ENCODE measurements at places on chromosomes 11 and 22.

DNA sequence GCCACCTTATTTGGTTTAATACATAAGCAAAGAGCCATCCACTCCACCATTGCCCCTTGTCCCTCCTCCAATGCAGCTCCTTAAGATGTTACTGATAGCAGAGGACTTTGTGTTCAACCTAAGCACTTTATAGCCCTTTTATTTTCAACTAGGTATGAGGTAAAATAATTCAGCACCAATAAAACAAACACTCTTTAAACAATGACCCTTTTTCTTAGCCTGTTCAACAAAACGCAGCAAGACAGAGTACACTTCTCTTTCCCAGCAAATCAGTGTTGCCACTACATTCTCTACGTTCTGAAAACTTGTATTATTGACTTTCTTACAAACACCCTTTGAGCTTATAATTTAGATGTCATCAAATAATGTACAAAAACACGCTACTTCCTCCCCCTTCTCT is 104.0 kb upstream of the IGLL5 start:
- no peak for DNase-seq

DNA sequence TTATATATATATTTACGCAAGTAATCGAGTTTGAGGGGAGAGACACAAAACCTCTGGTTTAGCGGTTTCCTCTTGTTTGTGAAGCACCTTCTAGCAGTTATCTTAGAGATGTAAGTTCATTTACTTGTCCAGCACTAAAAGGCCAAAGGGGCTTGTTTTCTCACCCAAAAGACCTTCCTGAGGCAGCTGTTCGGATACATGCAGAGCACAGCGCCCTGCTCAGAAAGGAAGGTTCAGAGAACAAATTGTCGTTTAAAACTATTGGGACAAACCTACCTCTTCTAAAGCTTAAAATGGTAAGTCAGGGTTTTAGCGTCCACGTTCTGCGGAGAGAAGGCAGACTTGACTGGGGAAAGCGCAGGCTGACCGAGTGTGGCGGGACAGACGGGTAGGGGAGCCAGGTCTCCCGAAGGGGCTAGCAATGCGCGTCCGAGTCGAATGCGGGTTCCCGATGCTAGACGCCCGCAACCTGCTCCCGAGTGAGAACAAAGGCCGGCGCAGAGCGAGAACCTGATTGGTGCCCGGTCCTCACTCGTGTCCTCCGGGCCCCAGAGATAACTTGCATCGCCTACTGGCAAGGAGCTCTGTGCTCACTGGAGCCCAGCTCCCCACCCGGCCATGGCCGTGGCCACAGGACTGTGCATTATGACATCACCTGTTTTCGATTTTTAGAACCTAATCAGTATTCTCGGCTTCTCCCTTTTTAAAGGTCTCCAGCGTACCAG is 1.0 kb upstream of the SESN3 start:
- DNase-seq = no peak

DNA sequence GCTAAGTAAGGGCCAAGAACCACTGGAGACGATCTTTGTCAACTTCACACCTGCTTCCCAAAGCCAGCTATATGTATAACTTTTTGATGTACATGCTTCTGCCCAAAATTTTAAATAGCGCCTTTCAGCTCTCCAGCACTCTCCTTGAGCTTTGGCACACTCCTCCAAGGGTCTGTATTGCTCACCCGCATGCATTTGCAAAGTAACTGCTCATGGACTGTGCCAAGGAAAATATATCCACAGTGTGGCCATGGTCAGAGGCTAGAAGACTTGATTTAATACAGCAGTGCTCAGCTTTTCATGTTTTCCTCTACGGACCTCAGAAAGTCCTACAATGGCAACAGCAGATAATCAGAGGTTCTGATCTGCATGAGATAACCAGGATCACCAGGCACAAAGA is 550.1 kb downstream of the SOX6 start:
- no peak for DNase-seq

DNA sequence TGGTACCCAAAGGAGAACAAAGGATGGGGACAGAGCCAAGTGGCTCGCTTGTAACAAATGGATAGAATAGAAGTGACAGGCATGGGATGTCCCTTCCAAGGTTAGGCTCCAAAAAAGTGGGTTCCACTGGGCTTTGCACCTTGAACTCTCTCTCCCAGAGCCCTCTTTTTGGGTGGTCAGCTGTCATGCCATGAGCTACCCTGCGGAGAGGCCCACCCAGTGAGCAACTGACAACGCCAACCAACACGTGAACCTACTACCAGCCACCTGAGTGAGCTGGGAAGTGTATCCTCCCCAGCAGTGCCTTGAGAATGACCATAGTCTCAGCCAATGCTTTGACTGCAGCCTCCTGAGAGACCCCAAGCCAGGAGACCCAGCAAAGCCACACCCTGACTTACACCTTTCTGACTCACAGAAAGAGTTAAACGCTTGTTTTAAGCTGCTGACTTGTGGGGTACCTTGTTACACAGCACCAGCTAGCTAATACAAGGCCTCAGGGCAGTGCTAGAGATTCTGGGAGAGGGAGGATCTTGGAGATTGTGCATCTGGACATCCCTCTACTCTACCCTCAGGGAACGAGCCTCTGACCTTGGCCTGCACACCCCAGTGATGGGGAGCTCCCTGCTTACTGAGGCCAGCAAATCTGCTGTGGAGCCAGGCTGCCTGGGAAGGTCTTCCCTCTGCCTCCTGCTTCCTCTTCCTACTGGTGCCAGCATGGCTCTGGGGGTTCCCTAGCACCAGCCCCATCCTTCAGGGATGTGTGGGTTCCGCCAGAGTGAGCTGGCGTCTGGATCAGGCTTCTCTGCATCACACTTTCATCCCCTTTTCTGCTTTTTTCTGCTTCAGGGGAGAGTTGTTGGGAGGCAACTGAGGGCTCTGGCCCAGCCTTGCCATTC is 29.1 kb upstream of the RFPL3 start:
- no peak for DNase-seq

DNA sequence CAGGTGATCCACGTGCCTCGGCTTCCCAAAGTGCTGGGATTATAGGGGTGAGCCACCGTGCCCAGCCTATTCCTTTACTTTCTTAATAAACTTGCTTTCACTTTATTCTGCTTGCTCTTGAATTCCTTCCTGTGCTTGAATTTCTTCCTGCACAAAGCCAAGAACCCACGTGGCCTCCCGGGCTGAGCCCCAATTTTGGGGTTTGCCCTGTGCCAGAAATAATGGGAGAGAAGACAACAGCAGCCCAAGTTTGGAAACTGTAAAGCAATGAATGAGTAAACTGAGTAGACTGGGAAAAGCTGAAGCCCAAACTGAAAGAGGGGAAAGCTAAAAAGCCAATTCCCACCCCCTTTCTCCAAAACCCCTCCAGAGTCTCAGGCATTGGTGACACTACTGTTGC is 136.4 kb downstream of the NECTIN1 start:
- no peak for DNase-seq

DNA sequence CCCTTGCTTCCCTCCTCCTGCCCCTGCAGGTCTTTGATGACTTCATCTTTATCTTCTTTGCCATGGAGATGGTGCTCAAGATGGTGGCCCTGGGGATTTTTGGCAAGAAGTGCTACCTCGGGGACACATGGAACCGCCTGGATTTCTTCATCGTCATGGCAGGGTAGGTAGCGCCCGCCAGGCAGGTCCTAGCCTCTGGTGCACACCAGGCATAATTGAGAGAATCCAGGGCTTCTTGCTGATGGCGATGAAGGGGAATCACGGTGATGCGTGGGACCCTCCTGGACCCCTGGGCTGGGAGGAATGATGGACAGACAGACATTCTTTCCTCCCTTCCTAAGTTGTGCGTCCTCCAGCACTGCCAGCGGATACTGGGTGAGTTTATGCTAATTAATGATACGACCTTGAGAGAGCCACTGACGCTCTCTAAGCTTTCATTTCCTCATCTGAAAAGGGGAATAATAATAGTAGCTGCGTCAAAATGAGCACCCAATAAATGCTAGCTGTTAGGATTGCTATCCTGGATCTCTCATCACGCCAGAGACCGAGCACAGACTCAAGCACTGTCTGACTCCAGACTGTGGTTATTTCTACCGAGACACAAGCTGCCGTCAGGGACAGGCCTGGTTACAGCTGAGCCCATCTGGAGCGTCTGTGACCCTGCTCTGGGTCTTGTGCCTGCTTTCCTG is 30.1 kb downstream of the CACNA1I start:
- no peak for DNase-seq

GRCh38 chr11:75004215-75004614 is 15.5 kb downstream of the NEU3 start:
- DNase-seq = no peak

- no peak for DNase-seq
Measured at GRCh38 chr22:28822930-28823551, 22.7 kb upstream of the XBP1 start.

GRCh38 chr11:134943544-134943943 is 531.5 kb upstream of the B3GAT1 start:
- no peak for DNase-seq

DNA sequence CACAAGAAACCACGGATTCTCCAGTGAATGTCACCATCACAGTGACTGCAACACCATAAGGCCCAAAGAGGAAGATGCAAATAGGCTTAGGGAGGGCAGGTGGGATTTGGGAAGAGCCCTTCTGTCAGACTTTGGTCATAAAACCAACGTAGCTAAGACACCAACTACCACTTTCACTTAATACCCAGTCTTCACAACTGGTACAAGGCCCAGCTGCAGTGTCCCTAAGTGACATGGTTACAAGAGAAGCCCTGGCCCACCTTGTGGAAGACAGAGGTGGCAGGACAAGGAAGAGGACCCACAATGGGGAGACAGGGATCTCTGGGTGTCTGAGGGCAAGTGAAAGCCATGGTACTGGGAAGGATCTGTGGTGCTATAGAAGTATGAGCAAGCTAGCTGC is 10.0 kb downstream of the VSIG10L2 start:
- no peak for DNase-seq

DNA sequence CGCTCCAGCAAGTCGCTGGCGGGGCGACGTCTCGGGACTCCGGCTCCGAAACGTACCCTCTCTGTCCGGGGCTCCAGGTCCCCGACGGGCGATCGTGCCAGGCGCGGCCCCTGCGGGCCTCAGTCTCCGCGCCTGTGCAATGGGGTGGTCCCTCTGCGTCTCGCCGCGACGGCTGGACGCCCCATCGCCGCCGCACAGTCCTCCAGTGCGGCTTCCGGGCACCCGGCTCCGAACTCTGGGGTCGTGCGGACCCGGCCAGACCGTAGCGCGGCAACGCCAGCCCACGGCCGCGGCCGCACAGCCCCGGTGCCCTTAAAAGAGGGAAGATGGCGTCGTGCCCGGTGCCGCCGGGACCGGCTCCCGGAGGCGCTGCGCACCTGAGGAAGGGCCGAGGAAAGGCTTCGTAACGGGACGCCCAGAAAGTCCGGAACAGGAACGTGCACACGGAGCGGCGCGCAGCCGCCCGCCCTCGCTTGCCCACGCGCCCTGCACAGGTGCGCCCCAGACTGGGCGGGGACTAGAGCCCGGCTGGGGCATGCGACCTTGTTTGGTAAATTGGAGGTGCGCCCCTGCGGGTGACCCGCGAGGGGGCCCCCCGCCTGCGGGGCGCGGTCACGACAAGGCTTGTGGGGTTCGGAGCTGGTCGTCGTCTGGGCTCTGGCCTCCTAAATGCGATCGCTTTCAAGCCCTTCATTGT is 525 bp downstream of the BIK start:
- peak; percentile 12 for DNase-seq

GRCh38 chr22:44919691-44920090 is 90.1 kb downstream of the PHF21B start:
- no peak for DNase-seq

DNA sequence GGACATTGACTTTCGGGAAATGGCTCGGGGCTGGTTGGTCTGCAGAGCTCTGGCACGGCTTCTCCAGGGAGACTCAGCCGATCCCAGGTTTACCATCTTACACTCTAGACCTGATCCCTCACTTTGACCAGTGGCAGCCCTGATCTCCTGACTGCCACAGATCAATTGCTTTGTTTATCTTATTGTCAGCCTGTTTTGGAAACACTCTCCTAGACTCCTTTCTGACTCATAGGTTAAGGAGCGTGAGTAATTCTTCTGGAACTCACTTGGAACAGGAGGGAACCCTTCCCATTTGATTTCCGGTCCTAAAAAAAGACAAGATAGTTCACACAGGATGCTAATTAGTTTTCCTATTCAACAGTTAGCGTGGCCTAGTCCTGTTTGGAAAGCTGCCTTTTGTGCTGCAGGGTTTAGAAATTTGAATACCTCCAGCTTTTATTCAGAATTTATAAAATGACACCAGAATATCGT is 16.0 kb upstream of the BMAL1 start:
- no peak for DNase-seq

DNA sequence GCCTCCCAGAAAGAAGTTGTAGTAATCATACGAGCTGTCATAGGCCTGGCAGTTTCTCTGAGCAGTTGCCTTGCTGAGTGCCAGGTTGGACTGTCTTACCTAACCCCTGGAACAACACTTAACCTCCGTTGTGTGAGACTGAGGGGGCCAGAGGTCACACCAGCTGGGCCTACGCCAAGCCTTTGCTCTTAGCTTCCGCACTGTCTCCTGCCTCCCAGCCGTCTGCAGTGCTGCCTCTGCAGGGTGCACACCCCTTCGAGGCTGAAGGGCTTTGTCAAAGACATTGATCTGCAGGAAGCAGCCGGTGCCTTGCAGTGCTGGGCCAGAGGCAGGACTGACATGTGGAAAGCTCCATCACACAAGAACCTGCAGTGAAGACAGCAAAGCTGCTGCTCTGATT is 16.7 kb downstream of the TAB1 start:
- DNase-seq = no peak

GRCh38 chr11:111348147-111348546 is 30.9 kb downstream of the POU2AF1 start:
- no peak for DNase-seq

DNA sequence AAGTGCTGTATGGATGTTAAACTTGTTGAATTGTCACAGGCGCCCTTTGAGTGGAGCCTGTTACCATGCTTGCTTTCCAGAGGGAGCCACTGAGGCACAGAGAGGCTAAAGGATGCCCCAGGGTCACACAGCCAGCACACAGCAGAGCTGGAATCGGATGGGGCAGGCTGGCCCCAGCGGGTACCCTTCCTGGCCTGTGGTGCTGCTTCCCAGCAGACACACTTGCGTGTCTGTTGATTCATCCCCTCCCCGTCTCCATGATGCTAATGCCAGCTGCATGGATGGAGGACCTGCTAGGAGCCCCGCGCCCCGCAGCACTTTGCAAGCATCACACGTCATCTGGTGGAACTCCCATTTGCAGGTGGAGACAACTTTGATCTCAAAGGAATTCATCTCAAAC is 52.4 kb upstream of the SHISAL1 start:
- no peak for DNase-seq

GRCh38 chr11:22561283-22561682 is 64.3 kb downstream of the FANCF start:
- DNase-seq = no peak

- DNase-seq = peak; percentile 1
Measured at GRCh38 chr11:95835768-95836488, 45.6 kb downstream of the CEP57 start.

GRCh38 chr11:74650498-74650897 is 58.1 kb downstream of the POLD3 start:
- DNase-seq = no peak

Measured in activated CD8-positive, alpha-beta memory T cell treated with anti-CD3 and anti-CD28 coated beads for 1 hour (primary cell).